Vagina (tissue), 2 donors: ENCODE measurements at places on chromosomes 2 and 18. TPM values are rescaled to one million over a fixed set of nuclear protein-coding genes. Genes with fewer than 3 reads are reported as not detected.

GRCh38 chr2:40321822-40322221, 130.1 kb downstream of the SLC8A1 start:
- DNase-seq: no peak

The NPPC gene
- 16.0 TPM for total RNA-seq

The QPCT gene
- total RNA-seq: 6.9 TPM

The SLC8A1 gene
- total RNA-seq: 40.8 TPM

DNA sequence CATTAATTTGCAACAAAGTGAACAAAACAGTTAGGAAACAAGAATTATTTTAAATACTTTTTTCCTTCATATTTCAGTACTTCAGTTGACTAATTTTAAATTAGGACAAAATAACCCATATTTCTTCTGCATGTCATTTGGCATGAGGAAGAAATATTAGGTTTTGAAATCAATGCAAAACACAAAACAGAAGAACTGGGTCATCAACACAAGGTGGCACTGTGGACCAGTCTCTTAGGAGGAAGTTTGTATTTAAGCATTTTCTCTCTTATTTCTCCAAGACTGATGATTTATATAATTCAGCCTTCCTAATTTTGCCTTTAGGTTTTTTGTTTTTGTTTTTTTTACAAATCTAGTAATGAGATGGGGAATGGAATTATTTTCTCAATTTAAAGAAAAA, 352.8 kb upstream of the KCNH7 start:
- no peak for DNase-seq

- no peak for DNase-seq
Observed at GRCh38 chr18:63298400-63299365, 20.9 kb downstream of the BCL2 start.

DNA sequence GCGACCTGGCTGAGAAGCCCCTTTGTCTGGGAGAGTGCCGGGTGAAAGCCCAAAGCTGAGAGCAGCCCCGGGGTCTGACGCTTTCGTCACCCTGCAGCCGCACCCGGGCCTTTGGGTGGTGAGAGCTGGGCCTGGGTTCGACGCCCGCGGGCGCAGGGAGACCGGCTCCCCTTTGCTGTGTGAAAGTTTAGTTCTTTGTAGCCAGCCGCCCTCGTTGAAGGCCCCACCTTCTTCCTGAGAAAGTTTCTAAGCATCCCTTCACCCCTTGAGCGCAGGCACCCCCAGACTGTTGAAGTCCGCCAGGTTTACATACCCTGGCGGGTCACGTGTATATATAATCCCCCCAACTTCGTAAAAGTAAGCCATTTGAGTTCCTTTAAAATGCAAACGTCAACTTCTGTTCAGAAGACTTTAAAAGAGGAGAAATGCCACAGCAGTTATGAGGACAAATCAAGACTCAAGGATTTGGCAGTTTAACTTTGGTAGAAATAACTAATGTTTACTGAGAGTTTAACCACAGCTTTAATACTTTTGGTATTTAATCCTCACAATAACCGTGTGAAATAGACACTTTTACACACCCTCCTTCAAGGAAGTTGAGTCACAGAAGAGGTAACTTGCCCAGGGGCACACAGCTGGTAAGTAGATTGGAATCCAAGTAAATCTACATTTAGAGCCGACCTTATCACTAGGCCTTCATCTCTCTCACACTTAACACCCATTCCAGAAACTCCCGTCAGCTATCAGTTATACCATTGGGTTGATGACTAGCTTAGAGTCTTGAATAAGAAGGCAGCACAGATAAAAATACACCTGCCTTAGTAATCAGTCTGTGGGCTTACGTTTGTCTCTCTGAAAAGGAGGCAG, 1.1 kb upstream of the MBOAT2 start:
- no peak for DNase-seq
